Stimulated activated CD8-positive, alpha-beta memory T cell treated with anti-CD3 and anti-CD28 coated beads, Interleukin-7, amount 100 ng/mL, for 1 hour (primary cell): ENCODE measurements at places on chromosomes 11 and 22.

- no peak for DNase-seq
Measured at GRCh38 chr11:13434247-13435205, 28.5 kb downstream of the BTBD10 start.

GRCh38 chr11:59226396-59226795 is 13.7 kb upstream of the MPEG1 start:
- no peak for DNase-seq

- DNase-seq: no peak
Measured at GRCh38 chr11:58318532-58318931, 40.3 kb downstream of the OR5B17 start.

DNA sequence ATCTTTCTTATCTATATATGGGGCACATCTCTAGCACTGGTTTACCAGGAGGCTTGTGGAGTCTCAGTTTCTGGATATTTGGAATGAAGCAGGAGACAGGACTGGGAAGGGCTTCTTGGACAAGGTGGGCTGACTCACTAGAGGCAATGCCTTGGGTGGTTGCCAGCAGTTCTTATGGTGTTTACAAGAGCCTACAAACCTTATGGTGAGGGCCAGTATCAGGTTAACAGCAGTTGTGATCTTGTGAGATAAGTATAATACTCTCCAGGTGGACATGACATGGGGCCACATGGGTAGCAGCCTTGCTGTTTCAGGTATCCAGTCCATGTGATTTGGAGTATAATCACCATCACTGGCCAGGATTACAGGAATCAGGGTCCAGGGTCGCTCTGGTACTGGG is 10.2 kb downstream of the FUT4 start:
- no peak for DNase-seq

GRCh38 chr11:86129740-86130540 is 61.1 kb upstream of the PICALM start:
- DNase-seq: no peak

DNA sequence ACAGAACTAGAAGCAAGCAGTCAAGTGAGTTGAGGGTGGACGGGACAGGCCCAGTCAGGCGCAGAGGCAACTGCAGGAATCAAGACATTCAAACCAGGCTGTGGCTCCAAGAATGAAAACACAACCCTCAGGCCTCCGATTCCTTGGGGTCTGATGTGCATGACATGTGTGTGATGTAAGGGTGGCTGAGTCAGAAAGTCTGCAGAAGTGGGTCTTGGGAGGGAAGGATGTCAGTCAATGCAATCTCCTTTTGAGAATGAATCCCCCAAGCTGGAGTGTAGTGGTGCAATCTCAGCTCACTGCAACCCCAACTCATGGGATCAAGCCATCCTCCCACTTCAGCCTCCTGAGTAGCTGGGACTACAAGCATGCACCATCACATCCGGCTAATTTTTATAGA is 15.9 kb upstream of the PDE2A start:
- no peak for DNase-seq
